Stimulated activated CD8-positive, alpha-beta memory T cell treated with anti-CD3 and anti-CD28 coated beads, Interleukin-7, amount 100 ng/mL, for 1 hour (primary cell): ENCODE measurements at places on chromosomes 6 and 20.

DNA sequence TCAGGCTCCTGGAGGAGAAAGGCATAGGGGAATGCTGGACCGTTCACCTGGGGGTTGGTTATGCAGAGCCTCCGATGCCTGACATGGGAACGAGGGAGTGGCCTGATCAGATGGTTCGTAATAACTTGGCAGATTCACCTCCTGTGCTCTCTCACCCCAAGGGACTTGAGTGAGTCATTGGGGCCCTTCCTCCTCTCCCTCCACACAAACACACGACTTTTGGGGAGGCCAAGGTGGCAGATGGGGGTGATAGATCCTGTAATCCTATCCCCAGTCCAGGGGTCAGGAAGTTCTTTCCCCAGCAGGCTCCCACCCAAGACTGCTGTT lies 45.6 kb upstream of the ARFGEF2 start:
- no peak for DNase-seq

GRCh38 chr20:371755-372542 lies 8.6 kb upstream of the TRIB3 start:
- DNase-seq = no peak

- no peak for DNase-seq
Measured at GRCh38 chr6:74607934-74608333, 597.9 kb downstream of the COL12A1 start.

DNA sequence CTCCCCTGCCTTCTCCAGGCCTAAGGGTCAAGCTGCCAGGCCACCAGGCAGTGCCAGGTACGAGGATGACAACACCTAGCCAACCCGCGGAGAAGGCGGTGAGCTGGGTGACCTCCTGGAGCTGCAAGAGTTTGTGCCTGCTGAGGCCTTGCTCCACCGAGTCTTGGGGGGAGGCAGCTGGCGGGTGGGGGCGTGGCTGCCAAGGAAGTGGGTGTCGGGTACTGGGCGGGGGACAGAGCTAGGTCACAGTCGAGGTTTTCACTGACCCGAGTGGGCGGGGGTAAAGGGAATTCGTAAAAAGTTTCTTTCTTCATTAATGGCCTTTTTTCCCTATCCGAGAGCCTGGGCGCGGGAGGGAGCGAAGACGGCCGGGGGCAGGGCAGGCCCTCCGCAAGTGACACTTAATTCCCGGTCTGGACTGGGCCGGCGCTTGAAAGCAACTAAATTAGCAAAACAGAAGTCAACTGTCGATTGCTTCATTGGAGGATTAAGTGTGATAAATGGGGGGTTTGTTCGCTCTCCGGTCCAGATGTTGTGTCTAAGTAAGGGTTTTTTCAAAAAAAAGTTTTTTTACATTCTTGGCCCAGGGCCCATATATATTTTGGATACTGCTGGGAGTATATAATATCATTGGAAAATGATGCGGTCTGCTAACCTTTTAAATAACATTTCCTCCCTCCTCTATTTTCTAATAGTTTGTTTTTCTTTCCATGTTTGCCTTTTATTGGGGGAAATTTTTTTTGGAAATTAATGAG lies 43.1 kb upstream of the FOXP4 start:
- DNase-seq = no peak

GRCh38 chr6:8207869-8208191 lies 105.5 kb upstream of the EEF1E1 start:
- DNase-seq = no peak

- no peak for DNase-seq
Measured at GRCh38 chr6:119676230-119676629, 326.7 kb upstream of the MAN1A1 start.

- DNase-seq = no peak
Measured at GRCh38 chr6:167162591-167162990, 4.8 kb upstream of the GPR31 start.

GRCh38 chr6:37218061-37218460 lies 39.5 kb upstream of the TBC1D22B start:
- DNase-seq = no peak

GRCh38 chr6:72421387-72421786 lies 200.5 kb upstream of the KCNQ5 start:
- no peak for DNase-seq

DNA sequence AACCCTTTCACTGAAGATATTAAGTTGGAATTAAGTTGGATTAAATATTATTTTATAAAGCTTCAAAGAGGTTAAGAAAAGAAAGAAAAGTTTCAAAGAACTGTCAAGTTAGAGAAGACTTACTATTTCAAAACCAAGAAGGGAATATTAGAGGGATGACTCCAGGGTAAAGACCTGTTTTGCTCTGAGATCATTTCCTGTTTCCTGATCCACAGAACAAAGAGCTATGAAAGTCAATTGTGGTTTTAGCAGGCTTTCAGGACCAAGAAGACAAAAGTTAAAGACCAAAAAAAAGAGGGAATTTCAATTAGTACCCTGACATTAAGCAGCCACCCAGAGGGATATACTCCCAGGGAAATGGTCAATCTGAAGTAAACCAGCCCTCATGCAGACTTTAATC lies 19.4 kb downstream of the ESF1 start:
- no peak for DNase-seq

DNA sequence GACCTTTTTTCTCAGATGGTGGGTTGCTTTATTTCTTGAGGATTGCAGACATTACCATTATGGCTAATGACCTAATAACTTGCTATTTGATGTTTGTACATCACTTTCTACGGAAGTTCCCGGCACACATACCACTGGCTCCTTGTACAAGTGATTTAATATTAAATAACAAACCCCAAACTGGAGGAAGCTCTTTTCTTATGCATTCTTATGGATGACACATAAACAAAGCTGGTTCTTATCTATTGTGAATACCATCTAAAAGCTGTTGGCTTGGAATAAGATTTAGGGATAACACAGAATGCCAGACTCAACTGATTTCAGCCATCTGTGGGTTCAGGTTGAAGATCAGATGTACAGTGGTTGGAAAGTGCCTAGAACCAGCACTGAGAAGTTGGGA lies 272.6 kb downstream of the TSHZ2 start:
- DNase-seq = no peak
